ENCODE measurements at places on chromosomes 5 and 9.

DNA sequence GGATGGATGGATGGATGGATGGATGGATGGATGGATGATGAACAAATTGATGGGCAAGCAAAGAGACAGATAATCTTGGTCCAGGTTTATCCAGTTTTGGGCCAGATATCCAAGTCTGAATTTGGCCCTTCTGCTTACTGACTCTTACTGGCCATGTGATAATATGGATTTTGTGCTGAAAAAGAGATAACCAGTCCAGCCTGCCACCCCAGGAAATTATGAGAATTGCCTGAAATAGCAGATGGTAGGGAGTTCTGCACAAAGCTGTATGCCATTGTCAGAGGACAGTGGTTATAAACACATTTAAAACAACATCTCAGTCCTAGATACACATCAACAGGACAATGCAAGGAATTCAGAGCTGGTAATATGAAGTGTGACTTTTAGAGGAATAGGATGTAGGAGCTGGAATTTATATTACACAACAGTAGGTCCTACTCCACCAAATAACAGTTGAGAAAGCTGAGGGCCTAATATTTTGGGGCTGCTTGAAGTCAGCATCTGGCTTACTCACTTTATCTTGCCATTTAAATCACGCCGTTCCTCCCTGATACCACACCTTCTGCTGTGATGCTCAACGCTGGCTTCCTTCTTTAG, 9.0 kb upstream of the FAT2 start:
- no peak for DNase-seq

DNA sequence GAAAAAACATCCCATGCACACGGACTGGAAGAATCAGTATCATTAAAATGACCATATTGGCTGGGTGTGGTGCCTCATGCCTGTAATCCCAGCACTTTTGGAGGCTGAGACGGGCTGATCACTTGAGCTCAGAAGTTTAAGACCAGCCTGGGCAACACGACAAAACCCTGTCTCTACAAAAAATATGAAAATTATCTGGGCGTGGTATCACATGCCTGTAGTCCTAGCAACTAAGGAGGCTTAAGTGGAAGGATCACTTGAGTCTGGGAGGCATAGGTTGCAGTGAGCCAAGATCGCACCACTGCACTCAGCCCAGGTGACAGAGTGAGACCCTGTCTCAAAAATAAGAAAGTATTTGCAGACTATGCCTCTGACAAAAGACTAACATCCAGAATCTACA, 68.4 kb downstream of the TTC39B start:
- no peak for DNase-seq

- DNase-seq: peak; percentile 46
Measured at GRCh38 chr5:157611571-157612476, 36.2 kb upstream of the ADAM19 start.

DNA sequence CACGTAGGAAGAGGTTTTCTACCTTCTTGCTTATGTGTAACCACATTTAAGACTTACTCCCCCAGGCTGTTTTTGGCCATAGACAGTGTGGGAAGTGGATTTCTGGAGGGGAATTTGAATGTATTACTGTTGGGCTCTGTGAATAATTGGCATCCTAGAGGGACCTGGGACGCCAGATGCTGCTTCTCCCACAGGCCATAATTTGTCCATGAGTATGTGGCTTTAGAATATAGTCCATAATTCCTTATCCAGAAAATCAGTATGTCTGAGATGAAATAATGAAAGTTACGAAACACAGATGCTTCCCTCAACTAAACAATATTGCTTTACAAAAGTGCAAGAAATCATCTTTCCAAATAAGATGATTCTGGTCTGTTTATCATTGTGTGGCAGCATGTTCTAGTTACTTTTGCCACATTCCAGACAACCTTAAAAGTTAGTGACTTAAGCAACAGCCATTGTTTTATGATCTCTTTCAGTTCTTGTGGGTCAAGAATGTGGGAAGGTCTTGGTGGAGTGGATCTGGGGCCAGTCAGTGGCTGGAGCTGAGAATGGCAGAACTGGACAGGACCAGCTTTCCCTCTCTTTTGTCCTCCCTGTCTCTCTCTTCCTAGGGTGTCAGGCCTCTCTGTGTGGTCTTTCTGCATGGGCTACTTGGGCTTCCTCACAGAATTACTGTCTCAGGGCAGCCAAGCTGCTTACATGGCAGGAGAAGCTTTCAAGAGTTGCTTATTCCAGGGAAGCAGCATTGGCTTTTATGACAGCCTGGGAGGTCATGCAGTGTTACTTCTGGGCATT, 79.4 kb downstream of the FBXL7 start:
- DNase-seq: no peak

GRCh38 chr9:130122456-130122855, 49.7 kb upstream of the NCS1 start:
- DNase-seq: peak; percentile 44

- no peak for DNase-seq
Measured at GRCh38 chr5:1004461-1005248, 3.9 kb upstream of the NKD2 start.

GRCh38 chr5:77167063-77167462, 43.4 kb upstream of the PDE8B start:
- DNase-seq: no peak

DNA sequence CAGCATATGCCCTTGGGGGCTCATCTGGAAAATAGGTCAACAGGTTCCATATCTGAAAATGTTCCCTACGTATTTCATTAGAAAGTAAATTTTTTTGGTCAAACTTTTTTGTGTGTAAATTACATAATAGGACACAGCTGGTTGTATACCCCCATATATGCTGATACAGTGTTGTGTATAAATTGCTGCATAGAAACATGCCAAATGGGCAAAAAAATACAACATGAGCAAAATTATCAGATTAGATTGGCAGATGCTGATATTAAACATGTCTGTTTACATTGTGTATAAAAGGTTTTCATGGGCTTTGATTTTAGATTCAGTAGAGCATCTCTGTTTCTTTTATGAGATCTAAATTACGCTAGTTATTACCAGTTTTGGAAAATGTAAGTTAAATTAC, 2223.0 kb downstream of the MAT2B start:
- DNase-seq: no peak

- no peak for DNase-seq
Measured at GRCh38 chr9:32264170-32264864, 120.1 kb upstream of the ACO1 start.

- DNase-seq: no peak
Measured at GRCh38 chr5:119263639-119264038, 92.2 kb upstream of the TNFAIP8 start.

GRCh38 chr5:80082281-80082680, 47.1 kb downstream of the THBS4 start:
- DNase-seq: no peak

DNA sequence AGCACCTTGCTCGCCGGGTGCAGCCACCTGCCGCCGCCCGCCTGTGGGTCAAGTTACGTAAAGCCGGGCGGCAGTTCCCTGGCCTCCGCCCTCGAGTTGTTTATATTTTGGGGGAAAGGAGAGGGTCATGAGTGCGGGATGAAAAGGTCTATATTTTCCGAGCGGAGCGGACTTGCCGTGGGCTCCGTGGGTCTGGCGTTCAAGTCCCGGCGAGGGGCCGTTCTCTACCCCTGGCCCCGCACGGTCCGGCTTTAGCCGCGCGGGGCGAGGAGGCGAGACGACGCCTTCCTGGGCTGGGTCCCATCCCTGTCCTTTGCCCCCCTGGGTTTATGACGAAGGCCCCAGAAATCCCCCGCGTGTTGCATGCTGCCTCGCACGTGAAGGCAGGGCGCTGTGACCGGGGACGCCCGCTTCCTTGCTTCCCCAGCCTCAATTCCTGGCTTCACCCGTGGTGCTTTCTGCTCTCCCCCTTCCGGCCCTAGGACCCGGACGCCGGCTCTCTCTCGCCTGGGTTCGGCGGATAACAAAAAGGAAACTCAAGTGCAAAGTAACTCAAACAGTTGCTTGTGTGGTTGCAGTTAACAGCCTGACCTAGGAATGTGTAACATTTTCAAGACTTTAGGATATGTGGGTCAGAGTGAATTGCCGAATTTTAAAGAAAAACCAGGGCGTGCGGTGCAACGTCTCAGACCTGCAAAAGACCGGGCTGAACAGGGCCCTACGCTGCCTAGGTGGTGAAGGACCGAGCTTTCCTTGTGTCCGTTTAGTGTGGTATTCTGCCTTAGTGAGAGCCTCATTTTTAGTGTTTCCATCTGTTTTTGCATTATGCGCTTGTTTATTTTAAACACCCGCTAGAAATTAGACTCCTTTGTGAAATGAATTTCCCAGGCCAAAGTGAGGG, 810 bp downstream of the VPS13A start:
- DNase-seq: no peak

GRCh38 chr5:116115163-116115562, 30.3 kb downstream of the COMMD10 start:
- DNase-seq: no peak
